ENCODE measurements at places on chromosomes 6 and 20.

DNA sequence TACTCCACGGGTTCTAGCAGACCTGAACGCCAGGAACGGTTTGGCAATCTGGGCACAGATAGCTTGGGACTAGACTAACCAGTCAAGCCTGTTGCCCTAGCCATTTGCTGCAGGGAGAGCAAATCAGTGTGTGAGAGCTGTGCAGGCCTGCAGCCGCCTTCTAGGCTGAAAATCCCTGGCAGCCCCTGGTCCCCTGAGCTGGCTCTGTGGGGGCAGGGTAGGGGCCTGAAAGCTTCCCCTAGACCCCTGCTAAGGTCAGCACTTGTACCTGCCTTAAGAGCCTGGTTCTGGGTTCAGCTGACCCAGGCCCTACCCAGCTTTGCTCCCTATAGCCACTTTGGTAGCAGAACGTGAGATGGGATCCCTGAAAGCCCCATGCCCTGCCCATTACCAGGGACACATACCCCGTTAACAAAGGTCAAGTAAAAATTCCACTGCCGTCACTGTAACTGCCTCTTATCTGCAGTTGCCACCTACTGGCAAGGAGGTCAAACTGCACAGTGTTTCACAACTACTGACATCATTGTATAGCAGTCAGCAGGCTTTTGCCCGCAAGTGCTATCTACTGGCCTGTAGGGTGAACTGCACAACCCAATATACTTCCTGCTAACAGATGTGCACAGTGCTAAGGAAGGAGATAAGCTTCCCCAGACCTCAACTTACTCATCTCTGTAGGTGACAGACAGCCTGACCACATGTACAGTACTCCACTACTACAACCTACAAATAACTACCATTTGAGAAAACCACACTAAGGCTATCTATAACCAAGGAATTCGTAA is 95.1 kb upstream of the OLIG3 start:
- peak; percentile 69 for DNase-seq

- no peak for DNase-seq
Measured at GRCh38 chr6:151442371-151442770, 9.6 kb downstream of the RMND1 start.

DNA sequence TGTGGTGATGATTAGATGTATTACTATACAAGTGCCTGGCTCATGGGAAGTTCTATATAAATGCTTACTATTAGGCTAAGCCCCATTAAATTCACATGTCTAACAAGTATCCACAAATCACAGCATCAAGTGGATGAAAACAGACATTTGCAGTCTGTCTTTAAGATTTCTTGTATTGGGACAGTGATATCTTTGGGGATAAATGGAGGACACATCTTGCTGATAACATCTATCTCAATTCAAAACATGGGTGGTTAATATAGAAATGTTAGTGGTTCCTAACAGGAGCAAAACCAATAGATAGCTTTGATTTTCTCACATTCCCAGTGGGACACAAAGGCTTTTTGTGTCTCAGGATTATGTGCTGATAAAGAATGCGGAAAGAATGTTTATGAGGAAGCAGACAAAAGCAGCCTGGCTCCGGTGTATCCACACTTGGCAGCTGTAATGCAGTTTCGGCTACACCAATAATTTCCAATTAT is 29.3 kb downstream of the PTPRK start:
- no peak for DNase-seq

DNA sequence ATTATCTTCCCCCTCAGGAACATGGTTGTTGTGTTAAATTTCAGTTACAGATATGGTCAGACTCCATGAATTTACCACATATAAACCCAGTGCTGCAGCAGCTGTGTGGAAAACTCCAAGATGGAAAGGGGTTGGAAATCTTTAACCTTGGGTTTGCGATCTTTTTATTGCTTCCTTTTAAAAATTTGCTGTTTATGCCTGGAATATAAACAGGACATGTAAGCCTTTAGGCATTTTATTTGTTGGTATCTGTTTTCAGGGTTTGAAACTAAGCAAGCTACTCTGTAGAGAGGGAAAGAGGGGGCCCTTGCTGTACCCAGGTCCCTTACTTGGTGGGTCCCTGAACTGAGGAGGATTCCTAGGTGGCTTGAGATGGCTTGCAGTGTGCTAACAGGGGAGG is 778 bp downstream of the PKIG start:
- DNase-seq: no peak

- DNase-seq: no peak
Measured at GRCh38 chr6:43800746-43801494, 30.9 kb downstream of the VEGFA start.
